ENCODE measurements at places on chromosomes 7 and 10.

DNA sequence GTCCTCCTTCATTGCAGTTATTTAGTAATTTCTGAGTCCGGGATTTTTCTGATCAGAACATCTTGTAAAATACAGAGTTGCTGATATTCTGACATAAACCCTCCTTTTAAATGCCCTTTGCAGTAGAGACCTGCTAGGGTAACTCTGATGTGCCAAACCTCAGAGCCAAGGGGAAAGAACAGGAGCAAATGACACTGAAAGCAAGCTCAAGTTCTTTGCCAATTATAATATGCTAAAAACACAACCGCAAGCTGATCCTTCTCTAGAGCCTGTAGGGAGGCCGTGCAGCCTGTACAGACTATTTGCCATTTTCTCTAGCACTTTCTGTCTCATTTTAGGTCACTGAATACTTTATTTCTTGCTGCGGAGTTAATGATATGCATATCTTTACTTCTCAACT is 240.4 kb downstream of the CAMK1D start:
- DNase-seq = peak; percentile 71

- no peak for DNase-seq
These were observed 260.8 kb downstream of the SNX13 start for GRCh38 chr7:17679458-17679857.

- DNase-seq = no peak
These were observed 144.8 kb upstream of the NEBL start for GRCh38 chr10:21041763-21042458.

GRCh38 chr10:131320860-131321604 is 9.5 kb upstream of the TCERG1L start:
- DNase-seq = no peak

DNA sequence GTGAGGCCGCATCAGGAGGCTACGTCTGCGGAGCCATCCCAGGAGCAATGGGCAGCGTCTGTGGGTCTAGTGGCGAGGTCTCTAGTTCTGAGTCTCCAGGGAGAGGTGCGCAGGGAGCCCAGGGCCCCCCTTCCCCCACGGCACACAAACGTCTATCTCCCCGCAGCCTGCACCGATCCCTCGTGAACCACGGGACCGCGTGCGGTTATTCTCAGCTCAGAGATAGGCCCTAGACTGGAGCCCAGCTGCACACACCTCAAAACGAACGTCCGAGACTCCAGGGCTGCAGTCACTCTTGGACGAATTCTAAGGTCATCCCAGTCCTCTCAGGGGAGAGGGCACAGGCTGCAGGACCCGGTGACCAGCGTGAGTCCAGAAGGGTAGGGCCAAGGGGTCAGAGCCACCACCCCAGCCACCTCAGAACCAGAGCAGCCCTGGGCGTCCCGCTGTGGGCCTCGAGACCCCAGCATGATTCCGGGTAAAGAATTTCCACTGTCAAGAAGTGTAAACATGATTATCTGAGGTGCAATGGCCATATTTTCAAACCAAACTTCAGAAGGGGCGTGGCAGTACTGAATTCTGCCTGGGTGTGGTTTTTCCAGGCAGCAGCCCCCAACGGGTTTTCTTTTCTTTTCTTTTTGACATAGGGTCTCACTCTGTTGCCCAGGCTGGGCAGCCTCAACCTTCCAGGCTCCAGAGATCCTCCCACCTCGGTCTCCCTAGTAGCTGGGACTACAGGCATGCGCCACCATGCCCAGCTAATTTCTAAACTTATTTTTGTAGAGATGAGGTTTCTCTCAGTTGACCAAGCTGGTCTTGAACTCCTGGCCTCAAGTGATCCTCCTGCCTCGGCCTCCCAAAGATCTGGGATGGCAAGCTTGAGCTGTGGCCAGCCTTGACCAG is 57.5 kb downstream of the PWWP2B start:
- DNase-seq = no peak

DNA sequence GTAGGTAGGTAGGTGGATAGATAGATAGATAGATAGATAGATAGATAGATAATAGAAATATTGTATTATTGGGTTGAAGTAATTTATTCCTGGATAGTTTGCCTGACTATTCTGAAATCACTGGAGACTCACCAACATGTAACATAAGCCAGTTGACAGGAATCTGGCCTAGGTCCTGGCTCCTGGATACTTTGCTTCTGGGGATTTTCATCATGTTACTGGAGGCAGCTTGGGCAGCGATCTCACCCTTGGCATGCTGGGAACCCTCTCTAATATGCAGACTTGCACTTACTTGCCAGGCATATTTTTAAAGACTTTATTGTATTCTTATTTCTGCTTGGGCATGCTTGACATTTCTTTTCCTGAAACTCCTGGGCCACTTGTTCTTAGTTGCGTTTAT is 709.1 kb upstream of the FZD8 start:
- DNase-seq = no peak

- DNase-seq = no peak
These were observed 396.4 kb upstream of the AKR1E2 start for GRCh38 chr10:4429571-4429970.

DNA sequence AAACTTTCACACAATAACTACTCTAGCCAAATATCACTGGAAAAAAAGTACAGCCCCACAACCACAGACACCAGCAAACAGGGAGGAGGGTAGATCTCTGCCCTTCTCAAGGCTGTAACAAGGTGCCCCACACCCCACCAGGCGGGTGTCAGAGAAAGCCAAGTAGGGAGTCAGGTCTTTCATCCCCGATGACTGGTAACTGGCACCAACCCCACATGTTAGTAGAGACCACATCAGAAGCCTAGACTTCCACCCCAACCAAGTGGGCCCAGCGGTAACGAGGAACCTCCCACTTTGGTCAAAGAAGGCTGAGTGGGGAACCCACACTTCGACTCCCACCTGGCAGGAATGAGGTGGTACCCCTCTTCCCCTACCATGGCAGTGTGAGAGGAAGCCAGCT is 16.4 kb upstream of the RUFY2 start:
- DNase-seq = peak; percentile 95

DNA sequence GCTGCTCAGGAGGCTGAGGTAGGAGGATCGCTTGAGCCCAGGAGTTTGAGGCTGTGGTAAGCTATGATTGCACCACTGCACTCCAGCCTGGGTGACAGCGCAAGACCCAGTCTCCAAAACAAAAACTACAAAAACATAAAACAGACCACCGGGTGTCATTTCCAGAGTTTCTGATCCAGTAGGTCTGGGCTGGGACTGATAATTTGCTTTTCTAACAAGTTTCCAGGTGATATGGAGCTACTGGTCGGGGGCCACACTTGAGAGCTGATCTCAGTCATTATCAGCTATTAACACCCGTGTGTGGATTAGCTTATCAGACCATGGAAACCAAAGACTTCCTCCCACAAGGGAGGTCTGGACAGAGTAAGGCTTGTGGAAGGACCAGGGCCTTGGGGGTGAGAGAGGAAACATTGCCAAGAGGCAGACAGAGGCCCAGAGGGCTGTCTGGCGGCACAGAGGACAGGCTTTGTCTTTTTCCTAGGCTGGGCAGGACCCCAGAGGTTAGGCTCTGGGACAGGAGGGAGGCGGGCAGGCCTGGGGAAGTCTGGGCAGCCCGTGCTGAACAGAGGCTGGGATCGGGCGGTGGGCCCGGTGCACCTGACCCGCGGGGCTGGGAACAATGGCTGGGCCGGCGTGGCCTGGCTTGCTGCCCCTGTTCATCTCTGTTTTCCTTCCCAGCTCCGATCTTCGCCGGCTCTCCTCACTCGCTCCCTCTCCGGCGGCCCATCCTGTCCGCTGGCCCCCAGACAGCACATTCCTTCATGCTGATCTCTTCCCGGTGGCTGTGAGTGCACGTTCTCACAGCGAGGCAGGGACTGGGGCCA is 25.2 kb downstream of the TMEM270 start:
- peak; percentile 22 for DNase-seq

GRCh38 chr10:84329196-84329611 is 815 bp downstream of the CCSER2 start:
- peak; percentile 30 for DNase-seq

GRCh38 chr10:132294561-132295318 is 13.0 kb downstream of the STK32C start:
- DNase-seq = no peak

DNA sequence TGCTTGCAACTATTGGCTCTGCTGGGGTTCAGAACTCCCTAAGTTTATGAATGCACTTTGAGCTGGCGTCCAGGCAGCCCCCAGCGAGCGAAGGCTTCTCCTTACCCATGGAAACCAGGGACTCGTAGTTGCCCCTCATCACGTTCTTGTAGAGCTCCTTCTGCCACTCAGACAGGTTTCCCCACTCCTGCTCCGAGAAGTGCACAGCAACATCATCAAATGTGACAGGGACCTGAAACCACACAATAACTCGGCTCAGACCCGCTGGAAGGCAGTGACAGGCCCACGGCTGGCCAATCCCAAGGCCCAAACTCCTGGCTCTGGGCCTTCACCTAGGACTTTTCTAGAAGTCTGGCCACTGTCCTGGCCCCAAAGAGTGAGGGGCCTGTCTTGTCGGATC is 6.9 kb downstream of the ZNF777 start:
- no peak for DNase-seq

- DNase-seq = no peak
These were observed 68.1 kb upstream of the TOMM7 start for GRCh38 chr7:22890773-22891172.

DNA sequence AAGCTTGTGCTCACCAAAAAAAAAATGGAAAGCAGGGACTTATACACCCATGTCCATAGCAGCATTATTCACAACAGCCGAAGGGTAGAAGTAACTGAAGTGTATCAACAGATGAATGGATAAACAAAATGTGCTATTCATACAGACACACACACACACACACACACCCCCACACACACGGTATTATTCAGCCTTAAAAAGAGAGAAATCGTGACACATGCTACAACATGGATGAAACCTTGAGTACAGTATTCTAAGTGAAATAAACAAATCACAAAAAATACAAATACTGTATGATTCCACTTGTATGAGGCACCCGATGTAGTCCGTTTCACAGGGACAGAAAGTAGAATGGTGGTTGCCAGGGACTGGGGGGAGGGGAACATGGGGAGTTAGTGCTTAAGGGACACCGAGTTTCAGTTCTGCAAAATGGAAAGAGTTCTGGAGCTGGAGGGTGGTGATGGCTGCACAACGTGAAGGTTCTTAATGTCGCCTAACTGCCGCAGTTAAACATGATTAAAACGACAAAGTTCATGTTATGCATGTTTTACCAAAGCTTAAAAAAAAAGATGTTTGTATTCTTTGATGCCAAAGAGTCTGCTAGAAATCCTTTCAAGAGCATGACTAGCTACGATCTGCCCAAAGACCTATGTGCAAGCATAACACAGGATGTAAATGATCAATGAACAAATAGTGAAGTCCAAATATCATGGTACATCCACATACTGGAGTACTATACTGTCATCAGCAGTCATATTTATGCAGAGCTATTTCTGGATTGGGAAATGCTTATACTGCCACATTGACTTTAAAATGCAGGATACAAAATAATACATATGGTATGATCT is 7.2 kb downstream of the TNS3 start:
- no peak for DNase-seq

GRCh38 chr10:29946953-29947700 is 112.3 kb downstream of the JCAD start:
- DNase-seq = no peak

DNA sequence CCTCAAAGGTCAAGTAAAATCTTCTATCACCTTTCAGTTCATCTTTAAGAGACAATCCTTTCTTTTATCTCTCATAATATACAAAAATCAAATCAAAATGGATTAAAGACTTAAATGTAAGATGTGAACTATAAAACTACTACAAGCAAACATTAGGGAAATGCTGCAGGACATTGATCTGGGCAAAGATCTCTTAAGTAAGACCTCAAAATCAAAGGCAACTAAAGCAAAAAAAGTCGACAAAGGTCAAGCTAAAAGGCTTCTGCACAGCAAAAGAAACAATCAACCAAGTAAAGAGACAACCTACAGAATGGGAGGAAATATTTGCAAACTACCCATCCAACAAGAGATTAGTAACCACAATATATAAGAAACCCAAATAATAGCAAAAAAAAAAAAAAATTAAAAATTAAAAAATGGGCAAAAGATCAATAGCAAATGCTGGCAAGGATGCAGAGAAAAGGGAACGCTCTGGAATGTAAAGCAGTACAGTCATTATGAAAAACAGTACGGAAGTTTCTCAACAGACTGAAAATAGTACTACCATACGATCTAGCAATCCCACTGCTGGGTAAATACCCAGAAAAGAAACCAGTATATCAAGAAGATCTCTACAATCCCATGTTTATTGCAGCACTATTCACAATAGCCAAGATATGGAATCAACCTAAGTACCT is 41.7 kb downstream of the TNPO3 start:
- DNase-seq = no peak

DNA sequence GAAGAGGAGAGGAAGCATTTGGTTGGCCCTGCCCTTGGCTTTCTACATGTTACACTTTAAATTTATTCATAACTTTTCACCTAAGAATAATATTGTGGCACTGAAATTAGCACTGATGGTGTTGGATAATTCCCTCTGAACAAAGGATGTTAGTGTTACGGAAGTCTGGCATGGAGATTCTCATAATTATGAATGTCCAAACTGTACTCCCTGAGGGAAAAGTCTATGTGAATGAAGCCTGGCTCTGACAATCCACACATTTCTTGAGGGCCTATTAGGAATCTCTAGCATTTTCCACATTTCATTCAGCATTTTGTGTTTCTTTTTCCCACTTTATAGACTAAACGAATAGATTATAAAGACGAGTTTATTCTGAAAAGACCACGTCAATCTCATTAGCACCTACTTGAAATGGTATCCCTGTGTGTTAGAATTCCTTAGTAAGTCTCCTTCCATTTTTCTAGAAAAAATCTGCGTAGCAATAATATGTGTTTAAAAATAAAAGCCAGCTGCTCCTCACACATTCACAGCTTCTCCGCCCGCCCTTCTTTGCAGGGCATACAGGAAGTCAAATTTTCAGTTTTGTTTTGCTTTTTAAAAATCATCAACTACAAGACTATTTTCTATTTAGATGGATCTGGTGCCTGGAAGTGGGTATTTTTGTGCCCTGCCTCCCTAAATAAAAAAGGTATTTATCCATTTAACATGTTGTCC is 131.8 kb upstream of the PALS2 start:
- no peak for DNase-seq

GRCh38 chr10:76882796-76883195 is 754.8 kb downstream of the KCNMA1 start:
- no peak for DNase-seq

DNA sequence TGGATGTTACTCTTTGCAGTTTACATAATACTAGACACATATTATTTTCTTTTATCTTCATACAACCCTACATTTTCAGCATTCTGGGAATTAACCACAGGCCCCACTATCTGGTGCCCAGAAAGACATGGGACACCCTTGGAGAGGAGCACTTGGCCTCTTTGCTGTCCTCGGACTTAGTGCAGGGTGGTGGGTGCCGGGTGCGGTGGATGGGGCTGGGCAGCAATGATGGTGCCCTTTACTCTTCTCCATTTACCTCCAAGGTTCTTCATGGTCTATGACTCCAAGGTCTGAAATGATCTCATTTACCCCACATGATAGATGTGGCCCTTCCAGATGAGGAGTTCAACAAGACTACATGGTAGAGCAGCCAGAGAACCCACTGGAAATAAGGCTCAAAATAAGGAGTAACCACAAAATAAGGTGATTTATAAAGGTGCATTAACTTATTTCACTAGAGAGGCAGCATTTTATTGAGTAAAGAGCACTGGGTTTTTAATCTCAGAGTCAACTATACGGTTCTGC is 56.2 kb upstream of the IGFBP3 start:
- DNase-seq = no peak

- no peak for DNase-seq
These were observed 170.1 kb downstream of the DOCK4 start for GRCh38 chr7:112036071-112036470.

GRCh38 chr10:78914060-78914378 is 154.7 kb upstream of the ZMIZ1 start:
- DNase-seq = no peak

Measured in Jurkat, Clone E6-1 (cell line).